ENCODE measurements at places on chromosomes 7 and 10.

DNA sequence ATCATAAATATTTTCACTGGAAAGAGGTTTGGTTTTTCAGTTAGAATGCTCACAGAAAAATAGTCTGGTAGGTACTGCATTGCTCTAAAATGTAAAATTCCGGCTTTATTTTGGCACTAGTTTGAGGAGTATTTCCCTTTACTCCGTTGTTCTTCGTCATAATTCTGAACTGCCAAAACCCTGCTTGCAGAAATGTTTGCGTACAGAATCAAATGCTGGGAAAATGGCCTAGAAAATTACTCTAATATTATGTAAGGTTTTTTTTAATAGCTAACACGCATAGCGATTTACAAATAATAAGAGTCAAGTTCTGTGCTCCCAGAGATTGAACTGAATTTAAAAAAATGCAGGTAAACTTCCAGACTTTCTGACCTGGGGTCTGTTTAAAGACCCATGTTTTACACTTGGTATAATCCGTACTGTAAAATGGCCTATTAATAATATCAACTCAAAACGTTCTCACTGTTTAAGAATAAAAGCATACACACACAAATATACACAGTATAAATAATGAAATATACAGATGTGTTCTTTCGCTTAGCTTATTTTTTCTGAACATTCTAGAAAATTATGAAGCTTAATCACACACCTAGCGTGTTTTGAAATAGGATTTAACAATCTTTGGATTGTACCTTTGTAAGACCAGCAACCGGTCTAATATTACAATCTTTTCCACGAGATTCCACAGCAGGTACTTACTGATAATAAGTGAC, 23.5 kb upstream of the ANLN start:
- DNase-seq = no peak

DNA sequence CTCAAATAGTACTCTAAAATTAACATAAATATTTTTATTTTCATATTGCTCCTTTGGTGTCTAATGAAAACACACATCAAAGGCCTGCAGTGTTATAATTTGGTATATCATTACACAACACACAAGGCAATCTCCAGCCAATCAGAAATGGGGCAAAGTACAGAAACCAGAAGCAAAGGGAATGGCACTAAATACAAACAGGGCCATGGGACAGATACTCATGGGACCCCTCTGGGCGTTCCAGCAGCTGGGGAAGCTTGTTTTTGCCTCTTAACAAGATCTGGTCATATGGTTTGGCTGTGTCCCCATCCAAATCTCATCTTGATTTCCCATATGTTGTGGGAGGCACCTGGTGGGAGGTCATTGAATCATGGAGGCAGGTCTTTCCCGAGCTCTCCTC, 551.8 kb upstream of the NRP1 start:
- DNase-seq = no peak

DNA sequence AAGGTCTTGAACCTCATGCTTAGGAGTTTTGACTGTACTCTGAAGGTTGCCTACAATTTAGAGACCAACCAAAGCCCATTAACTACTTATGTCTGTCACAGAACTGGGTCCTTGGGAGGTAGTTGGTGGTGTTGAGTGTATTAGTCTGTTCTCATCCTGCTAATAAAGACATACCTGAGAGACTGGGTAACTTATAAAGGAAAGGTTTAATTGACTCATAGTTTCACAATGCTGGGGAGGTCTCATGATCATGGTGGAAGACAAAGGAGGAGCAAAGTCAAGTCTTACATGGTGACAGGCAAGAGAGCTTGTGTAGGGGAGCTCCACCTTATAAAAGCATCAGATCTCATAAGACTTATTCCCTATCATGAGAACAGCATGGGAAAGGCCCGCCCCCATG, 319.6 kb upstream of the ZMIZ1 start:
- DNase-seq = no peak

GRCh38 chr7:4763091-4763793, 12.2 kb upstream of the AP5Z1 start:
- DNase-seq = no peak

- DNase-seq = peak; percentile 64
Observed at GRCh38 chr10:88281592-88282347, 301.3 kb downstream of the RNLS start.

GRCh38 chr10:96831200-96831866, 765 bp upstream of the LCOR start:
- DNase-seq = no peak

GRCh38 chr7:88040694-88041093, 106.6 kb downstream of the ADAM22 start:
- no peak for DNase-seq

- no peak for DNase-seq
Observed at GRCh38 chr10:63388421-63389031, 77.3 kb downstream of the JMJD1C start.

DNA sequence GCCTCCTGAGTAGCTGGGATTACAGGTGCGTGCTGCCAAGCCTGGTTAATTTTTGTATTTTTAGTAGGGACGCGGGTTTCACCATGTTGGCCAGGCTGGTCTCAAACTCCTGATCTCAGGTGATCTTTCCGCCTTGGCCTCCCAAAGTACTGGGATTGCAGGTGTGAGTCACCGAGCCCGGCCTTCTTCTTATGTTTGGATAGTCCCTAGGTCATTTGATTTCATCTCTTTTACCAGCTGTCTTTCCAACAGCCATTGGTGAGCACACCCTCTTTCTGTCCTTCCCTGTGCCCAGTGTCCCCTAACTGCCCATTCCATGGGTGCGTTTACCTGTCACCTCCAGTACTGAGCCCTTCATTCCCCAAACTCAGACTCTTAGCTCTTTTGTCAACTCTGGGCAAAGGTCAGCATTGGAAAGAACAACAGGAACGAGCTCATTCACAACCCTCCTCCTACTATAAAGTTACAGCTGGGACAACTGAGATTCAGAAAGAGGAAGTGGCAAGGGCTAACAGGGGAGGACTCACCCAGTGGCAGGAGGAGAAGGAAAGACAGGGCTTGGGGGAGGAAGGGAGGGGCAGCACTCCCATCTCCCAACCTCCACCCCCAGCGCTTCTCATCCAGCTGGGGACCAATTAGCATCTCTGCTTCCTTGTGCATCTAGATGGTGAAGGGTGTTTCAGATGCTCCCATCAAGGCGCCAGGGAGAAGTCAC, 5.6 kb downstream of the SSC4D start:
- DNase-seq = no peak

DNA sequence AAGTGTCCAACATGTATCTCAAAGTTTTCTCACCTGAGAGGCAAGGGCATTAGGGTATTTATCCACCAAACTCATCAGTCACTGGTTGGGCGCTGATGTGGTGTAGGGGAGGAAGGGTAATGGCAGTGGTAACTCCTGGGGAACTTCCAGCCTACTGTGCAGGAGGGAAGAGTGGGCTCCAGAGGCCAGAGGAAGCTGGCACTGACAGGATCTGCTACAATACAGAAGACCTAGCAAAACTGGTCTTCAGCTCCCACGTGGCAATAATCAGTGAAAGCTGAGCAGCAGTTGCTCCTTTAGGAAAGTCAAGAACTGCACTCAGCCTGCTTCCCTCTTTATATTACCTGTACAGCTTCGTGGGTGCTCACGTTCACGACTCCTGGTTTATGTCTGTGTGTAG, 17.2 kb upstream of the CAMK2G start:
- DNase-seq = no peak

- DNase-seq = no peak
Observed at GRCh38 chr7:68422281-68422680, 1176.0 kb upstream of the AUTS2 start.

GRCh38 chr10:121998462-121998861, 9.5 kb downstream of the TACC2 start:
- DNase-seq = no peak

DNA sequence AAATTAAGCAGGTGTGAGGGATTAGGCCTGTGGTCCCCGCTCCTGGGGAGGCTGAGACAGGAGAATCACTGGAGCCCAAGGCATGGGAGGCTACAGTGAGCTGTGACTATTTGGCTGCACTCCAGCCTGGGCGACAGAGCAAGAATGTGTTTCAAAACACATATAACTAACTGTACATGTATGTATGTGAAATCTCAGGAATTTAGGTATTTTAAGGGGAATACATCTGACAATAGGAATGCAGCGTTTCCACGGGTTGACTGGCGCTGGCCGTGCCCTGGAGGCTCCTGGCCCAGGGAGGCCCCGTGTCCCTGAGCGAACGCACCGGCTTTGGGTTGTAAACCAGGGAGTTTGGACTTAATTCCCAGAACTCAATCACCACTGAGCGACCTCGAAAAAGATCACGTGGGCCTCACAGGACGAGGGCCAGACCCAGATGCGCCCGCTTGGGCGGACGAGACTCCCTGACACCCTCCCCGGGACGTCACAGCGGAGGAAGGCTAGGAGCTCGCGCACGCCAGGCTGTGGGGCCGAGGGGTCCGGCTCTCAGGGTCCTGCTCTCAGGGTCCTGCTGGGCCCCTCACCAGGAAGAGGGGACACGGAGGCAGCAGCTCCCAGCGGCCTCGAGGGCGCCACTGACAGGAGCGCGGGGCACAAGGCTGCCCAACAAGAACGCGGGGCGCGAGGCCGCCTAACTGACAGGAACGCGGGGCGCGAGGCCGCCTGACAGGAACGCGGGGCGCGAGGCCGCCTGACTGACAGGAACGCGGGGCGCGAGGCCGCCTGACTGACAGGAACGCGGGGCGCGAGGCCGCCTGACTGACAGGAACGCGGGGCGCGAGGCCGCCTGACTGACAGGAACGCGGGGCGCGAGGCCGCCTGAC, 18.4 kb downstream of the PTPRN2 start:
- DNase-seq = no peak

GRCh38 chr10:102970562-102971340, 52.7 kb downstream of the CNNM2 start:
- no peak for DNase-seq

DNA sequence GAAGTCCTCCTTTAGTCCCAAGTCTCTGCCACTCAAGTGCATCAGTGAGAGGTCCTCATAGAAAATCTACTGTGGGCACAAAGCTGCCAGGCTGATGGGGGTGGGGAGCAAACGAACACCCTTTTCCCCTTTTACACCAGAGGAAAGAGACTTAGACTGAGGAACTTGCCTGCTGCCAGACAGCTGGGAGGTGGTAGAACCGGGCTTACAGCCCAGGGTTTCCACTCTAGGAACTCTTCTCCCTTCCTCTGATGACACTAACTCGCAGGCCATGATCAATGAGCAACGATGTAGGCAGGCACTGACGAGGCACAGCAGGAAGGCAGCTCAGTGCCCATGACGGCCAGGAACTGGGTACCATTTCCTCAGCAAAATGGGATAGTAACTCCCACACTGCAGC, 11.0 kb upstream of the SH2D4B start:
- no peak for DNase-seq

GRCh38 chr10:72893136-72893798, at the start of gene OIT3:
Gene OIT3, plus strand, starts transcription at chr10:72893739. Its CDS starts 60 bp downstream, at chr10:72893799.
- no peak for DNase-seq

DNA sequence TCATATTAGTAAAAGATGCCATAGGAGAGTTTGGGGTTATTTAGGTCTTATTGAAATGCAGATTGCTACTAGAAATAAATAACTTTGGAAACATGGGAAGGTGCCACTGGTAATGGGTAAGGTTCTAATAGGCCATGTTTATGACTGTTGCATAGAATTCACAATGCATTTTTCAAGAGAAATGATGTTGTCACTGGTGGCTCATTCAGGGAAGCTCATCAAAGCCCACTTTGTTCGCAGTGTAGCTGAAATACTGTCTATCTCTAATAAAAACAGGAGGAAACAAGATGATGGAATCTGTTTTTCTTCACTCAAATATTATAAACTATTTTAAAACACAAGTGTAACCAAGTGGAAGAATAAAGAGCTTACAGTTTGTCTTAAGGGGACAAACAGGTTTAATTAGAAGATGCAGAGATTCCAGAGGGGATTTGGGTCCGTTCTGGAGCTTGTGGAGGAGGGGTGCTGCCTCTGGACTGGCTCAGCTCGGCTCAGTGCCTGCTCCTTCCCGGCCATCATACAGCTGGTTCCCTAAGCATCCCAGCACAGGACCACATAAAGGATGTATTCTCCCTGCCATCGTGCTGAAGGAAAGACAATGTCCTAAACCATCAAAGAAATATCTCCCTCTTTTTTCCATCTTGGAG, 20.4 kb downstream of the OPALIN start:
- DNase-seq = no peak

- DNase-seq = no peak
Observed at GRCh38 chr10:86400705-86401587, 34.4 kb upstream of the GRID1 start.

GRCh38 chr10:78231939-78232338, 198.3 kb downstream of the RPS24 start:
- DNase-seq = no peak

GRCh38 chr7:157402911-157403534, 66.2 kb downstream of the DNAJB6 start:
- no peak for DNase-seq

DNA sequence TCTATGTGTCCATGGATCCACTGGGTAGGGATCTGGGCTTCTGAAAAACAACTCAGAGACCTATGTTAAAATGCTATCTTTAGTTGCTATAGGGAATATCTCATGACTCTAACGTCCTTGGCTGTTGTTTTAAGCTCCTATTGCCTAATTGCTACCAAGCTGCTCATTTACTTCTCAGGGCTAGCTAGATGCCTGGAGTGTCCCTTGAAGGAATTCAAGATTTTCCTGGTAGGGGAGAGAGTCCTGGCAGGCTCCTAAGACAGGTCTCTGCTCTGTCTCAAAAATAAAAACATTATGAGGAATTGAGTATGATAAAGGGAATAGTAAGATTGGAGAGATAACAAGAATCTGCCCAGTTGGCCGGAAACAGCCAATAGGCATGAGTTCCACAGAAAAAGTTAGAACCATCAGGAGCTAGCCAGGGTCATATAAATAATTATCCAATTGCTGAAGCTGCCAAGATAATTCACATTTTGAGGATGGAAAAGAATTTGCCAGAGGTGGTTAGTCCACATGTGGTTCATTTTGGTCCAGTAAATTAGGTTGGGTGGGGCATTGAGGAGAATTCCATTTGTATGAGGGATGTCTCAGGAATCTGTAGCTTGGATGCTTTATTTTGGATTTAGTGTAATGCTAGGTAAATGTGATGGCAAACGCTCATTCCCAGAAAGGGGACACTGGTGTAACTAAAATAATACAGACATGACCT, 362.7 kb upstream of the VSTM2A start:
- DNase-seq = peak; percentile 4
